ENCODE measurements at places on chromosomes 2 and 18. TPM values are rescaled to one million over a fixed set of nuclear protein-coding genes. Genes with fewer than 3 reads are reported as not detected.

ABCB11 gene
- polyA plus RNA-seq, result not detected

CABLES1 gene
- polyA plus RNA-seq, result not detected

ALK gene
- polyA plus RNA-seq, result not detected

SLC40A1 gene
- polyA plus RNA-seq, result 40.3 TPM

LRP2 gene
- not detected for polyA plus RNA-seq

WDR54 gene
- 65.1 TPM for polyA plus RNA-seq

R3HDM1 gene
- polyA plus RNA-seq, result 26.2 TPM

CXCR4 gene
- polyA plus RNA-seq, result 1,161 TPM

CLASP1 gene
- polyA plus RNA-seq, result 15.2 TPM

ANKRD36C gene
- 8.4 TPM for polyA plus RNA-seq

REG3A gene
- not detected for polyA plus RNA-seq

FANCL gene
- polyA plus RNA-seq, result 6.7 TPM

RUFY4 gene
- polyA plus RNA-seq, result not detected

CROCC2 gene
- polyA plus RNA-seq, result not detected

GPN1 gene
- polyA plus RNA-seq, result 70.4 TPM

DOK6 gene
- polyA plus RNA-seq, result 0.06 TPM

STARD6 gene
- polyA plus RNA-seq, result not detected

OBSL1 gene
- polyA plus RNA-seq, result not detected

HOXD12 gene
- polyA plus RNA-seq, result not detected

KIAA2012 gene
- polyA plus RNA-seq, result not detected
